Stimulated activated CD8-positive, alpha-beta memory T cell treated with anti-CD3 and anti-CD28 coated beads, Interleukin-4, amount 100 ng/mL, for 1 hour (primary cell): ENCODE measurements at places on chromosomes 3 and 15.

- DNase-seq, result no peak
Measured at GRCh38 chr3:23712656-23713559, 92.8 kb upstream of the UBE2E1 start.

GRCh38 chr3:94258851-94259250 is 196.0 kb downstream of the NSUN3 start:
- DNase-seq, result no peak

DNA sequence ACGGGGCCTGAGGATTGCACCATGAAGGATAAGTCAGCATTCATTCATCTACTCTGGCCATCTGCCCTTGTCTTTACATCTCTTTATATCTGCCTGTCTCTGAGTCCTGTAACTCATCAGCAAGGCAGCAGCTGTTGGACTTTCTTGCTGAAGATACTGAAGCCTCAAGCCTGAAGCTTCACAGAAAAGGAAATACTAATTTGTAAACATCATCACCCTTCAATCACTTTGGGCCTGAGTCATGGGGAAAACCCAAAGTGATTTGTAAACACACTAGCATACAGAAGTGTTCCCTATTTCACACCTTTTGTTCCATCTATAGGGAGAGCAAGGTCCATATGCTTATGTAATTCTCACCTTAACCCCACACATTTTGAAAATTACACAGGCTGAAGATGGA is 928.2 kb downstream of the EPHA3 start:
- no peak for DNase-seq

GRCh38 chr15:85726454-85726853 is 68.3 kb downstream of the KLHL25 start:
- no peak for DNase-seq

DNA sequence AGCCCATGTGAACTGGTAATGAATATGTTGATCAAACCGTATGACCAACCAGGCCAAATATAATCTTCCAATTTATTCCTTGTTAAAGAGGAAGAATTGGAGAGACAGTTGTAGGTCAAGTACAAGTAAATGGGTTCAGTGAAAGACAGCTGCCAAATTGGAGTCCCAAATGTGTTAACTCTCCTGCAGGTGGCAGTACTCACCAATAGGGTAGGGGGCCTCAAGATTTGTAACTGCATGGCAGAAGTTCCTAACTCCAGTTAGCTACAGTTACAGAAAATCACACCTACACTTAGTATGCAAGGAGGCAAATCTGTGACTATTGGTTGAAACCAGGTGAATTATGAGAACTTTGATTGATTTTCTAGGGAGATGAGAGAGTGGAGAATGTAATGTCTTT is 278.0 kb downstream of the ZBBX start:
- no peak for DNase-seq

DNA sequence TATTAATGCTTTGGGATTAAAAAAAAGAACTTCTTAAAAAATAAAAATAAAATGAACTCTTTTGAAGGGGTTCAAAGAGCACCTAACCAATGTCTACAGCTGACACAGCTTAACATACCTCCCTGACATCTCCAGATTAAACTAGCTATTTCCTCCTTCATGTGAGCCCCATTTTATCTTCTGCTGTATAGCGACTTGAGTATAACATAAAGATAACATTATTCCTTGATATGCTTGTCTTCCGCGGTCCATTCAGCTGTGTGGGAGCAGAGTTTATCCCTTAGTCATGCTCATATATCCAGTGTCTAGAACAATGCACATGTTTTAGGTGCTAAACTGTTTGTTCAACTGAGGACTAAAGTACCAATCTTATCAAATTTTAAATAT is 7.8 kb upstream of the CHRM5 start:
- DNase-seq, result no peak

DNA sequence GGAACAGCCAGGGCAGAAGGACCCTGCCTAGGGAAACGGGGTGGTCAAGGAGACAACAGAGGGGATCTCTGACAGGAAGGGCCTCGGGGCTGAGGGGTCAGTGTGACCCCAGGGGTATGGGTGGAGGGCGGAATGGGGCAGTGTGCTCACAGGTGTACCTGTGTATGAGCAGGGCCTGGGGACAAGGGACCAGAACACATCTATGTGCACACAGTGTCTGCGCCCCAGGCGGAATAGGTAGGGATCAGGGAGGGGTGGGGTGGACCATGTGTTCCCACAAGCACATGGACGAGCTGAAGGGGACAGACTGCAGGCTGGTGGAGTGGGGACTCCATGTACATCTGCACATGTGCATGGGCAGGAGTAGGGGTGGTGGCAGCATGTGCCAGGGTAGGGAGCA is 5.0 kb upstream of the TLR9 start:
- DNase-seq, result no peak

DNA sequence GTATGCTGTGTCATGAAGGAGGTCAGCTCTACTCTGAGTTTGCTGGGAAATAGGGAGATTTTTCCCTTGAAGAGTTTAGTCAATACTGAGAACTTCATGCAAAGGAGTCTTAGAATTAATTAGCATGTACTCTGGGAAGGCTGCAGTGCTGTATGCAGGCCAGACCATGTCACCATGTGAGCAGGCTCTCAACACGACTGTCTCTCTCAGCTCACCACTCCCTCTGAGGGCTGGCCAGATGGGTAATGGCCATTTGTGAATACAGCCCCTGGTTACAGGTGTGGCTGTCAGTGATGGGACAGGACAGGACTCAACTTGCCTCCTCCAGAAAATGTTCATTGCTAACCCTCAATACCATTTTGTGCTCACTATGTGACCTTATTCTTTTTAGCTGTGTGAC is 5.1 kb upstream of the CERS3 start:
- no peak for DNase-seq

GRCh38 chr3:112084980-112085705 is 1.0 kb upstream of the C3orf52 start:
- DNase-seq, result no peak

DNA sequence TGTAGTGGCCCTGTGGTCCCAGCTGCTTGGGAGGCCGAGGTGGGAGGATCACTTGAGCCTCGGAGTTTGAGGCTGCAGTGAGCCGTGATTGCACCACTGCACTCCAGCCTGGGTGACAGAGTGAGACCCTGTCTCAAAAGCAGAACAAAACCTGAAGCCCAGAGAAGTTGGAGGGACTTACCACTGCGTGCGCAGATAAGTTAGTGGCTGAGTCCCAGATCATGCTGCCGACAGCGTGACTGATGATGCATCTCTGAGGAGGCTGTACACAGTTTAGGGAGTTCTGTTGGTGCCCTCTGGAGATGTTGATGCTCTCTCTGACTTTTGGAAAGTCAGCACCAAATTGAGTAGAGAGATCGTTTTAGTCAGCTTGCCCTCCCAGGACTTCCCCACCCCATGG is 15.8 kb upstream of the ABTB1 start:
- DNase-seq, result no peak

- DNase-seq, result no peak
Measured at GRCh38 chr3:11375333-11376088, 103.3 kb downstream of the ATG7 start.

- no peak for DNase-seq
Measured at GRCh38 chr15:68733666-68734065, 87.0 kb downstream of the ANP32A start.

DNA sequence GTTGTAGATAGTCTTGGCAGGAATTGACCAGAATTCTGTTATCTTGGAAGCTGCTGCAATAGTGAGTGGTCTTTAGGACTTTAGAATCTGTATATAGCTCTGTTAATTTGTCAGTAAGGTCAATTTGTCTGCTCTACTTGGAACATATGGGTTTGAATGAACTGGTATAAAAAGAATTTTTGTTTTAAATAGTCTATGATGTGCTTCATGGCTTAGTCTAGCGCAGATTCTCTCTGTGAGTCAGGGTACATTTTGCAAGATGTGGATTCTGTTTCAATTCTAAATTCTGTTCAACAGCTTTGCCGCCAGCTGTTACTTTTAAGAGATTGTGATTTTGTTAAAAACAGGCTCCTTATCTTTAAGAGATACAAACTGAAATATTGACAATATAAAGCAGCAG is 135.9 kb upstream of the AGBL1 start:
- no peak for DNase-seq

- DNase-seq, result no peak
Measured at GRCh38 chr3:48064292-48064829, 48.1 kb upstream of the MAP4 start.

DNA sequence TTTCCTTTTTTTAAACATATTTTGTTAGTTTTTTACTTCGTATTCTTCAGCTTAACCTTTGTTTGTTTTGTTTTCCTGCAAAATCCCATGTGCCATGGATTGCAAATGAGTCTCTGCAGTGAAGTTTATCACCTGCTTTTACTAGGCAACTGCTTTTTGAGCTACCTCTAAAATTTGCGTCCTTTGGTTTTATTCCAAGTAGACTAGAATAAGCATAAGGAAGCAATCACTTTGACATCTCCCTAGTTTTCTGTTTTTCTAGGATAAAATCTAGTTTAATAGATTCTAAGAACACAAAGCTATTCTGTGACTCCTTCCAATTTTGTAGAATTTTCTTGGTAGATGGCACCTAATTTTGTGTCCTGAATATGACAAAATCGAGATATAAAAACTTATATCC is 1059.2 kb downstream of the OTOL1 start:
- DNase-seq, result no peak

- DNase-seq, result no peak
Measured at GRCh38 chr3:104291437-104291851, 1075.3 kb upstream of the ALCAM start.

- DNase-seq, result no peak
Measured at GRCh38 chr3:134076851-134077250, 47.1 kb upstream of the SLCO2A1 start.

DNA sequence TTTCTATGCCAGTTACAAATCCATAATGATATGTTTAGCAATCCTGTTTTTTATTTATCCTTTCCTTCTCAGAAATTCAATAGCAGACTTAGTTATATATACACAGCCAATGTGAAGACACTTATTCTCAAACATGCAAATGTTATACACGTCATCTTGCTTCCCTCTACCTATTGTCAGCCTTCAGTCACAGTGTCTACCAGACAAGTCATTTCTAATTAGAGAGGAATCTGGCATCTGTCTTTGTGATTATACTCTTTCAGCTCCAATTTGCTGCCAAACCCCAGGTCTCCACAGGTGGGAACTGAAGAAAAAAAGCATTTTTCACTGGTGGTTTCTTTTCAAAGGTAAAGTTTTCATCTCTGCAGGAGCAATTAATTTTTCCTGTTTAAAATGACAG is 793.1 kb downstream of the AGBL1 start:
- DNase-seq, result no peak

DNA sequence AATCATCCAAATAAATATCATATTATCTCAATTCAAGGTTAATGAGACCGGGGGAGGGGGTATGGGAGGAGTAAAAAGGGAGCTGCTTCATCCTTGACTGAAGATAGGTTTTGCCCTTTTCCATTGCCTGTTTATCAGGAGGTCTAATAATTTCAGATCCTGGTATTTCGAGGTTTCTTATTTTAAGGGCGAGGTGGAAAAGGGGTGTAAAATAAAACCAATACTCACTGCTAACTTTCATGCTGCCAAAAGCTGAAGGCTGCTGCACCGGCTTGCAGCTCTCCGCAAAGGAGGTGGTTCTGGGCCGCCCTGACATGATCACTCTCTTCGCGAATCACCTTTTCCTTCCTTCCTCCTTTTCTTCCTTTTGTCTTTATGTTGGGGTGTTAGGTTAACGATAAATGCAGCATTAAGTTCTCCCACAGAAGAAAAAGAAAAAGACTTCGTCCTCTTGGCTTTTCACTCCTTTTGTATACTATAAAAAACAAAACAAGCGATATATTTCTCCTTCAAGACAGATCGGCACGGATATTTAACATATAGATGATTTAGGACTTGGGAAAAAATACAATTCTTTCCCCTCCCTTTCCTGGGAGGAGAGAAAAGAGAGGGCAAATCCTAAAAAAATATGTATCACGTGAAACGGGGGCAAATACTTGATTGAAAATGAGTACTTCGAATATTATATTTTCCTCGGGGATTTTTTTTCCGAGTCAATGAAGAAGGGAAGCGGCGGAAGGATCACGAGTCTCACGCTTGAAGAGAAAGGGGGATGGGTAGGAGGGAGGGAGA is 932 bp downstream of the GSK3B start:
- DNase-seq, result no peak

- DNase-seq, result no peak
Measured at GRCh38 chr3:173380681-173381080, 16.9 kb upstream of the NLGN1 start.

DNA sequence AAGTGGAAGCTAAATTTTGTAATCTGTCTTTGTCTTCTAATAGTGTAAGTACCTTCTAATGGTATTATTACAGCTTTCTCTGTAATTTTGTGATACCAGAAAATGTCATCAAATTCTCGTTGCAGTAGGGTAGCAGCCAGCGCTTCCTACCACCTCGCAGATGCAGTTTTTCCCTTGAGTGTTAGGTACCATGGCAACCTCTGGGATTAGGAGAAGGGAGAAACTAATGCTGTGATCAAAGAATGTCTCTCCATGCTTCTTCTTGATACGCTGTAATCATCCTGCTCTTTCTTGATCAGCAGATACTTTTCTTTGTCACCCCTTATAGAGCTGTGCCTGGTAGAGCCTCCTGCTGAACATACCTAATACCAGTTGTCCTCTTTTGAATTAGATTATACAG is 27.7 kb downstream of the SRP14 start:
- no peak for DNase-seq

GRCh38 chr15:78315686-78316282 is 16.4 kb upstream of the SKIC8 start:
- no peak for DNase-seq

- DNase-seq, result no peak
Measured at GRCh38 chr3:56145410-56145809, 322.9 kb downstream of the ERC2 start.

GRCh38 chr15:74531144-74531811 is 9.7 kb upstream of the ARID3B start:
- DNase-seq, result no peak

- no peak for DNase-seq
Measured at GRCh38 chr3:73784686-73785392, 160.1 kb upstream of the PDZRN3 start.

- no peak for DNase-seq
Measured at GRCh38 chr15:77224352-77224751, 153.4 kb upstream of the TSPAN3 start.

DNA sequence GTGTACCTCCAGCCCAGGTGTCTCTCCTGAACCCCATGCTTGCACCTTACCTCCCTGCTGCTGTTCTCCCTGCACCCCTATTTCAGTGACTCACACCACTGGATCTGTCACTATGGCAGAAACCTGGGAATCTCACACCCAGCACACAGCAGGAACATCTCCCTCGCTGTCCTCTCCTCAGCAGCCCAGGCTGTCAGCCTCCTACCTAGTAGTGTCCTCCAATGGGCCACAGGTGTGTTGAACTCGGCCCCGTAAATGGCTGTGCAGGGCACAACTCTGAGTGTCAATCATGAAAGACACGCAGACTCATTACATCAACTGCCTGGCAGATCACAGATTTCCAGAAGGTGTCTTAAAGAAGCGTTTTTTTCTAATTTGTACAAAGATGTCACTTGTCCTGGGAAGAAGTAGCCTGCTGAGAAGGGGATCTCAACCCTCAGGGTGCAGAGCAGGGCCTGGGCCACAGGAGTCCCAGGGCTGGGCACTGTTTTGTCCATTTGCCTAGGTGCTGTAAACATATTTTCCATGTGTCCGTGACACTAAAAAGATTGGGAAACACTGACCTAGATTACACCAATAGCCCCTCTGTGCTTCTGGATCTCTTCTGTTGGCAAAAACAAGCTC is 33.8 kb downstream of the HOMER2 start:
- DNase-seq, result no peak

GRCh38 chr3:190101320-190102011 is 19.2 kb downstream of the P3H2 start:
- DNase-seq, result no peak
